HCEC 1CT (cell line): ENCODE measurements at places on chromosomes 7 and 10.

DNA sequence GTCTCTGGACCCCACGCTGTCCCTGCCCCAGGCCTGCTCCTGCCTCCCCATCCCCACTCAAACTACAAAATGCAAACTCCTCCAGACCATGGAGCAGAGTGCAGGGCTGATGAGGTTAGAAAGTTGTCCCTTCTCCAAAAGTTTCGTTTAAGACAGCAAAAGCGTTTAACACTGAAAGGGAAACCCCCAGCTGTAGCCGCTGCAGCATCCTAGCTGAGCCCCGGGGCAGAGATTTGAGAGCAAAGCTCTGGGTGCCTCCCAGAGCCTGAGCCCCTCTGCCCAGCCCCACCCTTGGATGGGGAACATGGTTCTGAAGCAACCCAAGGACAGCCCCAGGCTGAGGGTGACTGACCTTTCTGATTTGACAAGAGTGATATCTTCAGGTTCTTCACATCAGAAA is 52.8 kb upstream of the ENO4 start:
- no peak for DNase-seq

GRCh38 chr7:140213684-140214074 is 36.9 kb upstream of the KDM7A start:
- DNase-seq: no peak

GRCh38 chr10:33353853-33354252 is 19.4 kb upstream of the NRP1 start:
- no peak for DNase-seq

DNA sequence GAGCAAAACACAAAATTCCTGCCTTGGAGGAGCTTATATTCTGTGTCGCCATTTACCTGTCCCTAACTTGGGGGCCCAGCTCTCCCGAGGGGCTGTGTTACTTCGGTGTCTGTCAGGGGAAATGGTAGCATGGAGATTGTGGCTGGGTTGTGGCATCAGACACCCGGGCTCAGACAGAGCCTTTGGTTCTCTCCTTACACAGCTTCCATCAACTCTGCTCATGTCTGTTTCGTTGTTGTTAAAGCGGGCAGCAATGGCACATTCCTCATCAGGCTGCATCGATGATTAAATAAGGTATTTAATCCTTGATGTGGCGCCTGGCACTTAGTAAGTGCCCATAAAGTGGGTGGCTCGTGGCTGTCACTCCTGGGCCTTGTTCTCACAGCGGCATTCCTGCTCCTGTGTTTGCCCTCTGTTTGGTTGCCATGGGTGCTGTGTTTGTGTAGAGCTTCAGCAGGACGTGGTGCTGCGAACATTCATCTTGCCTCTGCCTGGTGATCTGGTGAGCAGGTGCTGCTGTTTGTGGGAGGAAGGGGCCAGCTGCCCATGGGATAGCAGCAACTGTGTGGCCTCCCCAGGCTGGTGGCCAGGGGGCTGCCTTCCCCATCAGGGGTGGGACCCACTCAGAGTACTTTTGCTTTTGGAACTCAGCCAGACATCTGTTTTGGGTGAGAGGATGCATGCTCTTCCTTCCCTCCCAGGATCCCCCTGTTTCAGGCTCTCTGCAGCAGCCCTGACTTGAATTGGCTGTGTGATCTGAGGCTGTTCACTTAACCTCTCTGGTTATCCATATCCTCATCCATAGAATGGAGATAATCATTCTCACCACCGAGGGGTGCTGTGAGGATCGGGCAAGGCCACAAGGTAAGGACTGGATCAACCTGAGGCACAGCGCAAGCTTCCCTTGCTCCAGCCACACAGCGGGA is 207.2 kb upstream of the SVIL start:
- no peak for DNase-seq

- DNase-seq: no peak
Measured at GRCh38 chr7:116502201-116503096, 2.9 kb downstream of the CAV2 start.
